ENCODE measurements at places on chromosomes 2 and 18. TPM values are rescaled to one million over a fixed set of nuclear protein-coding genes. Genes with fewer than 3 reads are reported as not detected.

Gene LDLRAD4
- total RNA-seq, result 0.59 TPM

Gene YPEL5
- total RNA-seq, result 49.8 TPM

Gene PDE1A
- 0.10 TPM for total RNA-seq

Gene DHRS9
- not detected for total RNA-seq

Gene GAL3ST2
- total RNA-seq, result not detected

Gene PLCL1
- 2.0 TPM for total RNA-seq
